Fibroblast of skin of scalp (primary cell): ENCODE measurements at places on chromosomes 11 and 22.

GRCh38 chr11:72004515-72005346 lies 6.0 kb downstream of the IL18BP start:
- DNase-seq = no peak

DNA sequence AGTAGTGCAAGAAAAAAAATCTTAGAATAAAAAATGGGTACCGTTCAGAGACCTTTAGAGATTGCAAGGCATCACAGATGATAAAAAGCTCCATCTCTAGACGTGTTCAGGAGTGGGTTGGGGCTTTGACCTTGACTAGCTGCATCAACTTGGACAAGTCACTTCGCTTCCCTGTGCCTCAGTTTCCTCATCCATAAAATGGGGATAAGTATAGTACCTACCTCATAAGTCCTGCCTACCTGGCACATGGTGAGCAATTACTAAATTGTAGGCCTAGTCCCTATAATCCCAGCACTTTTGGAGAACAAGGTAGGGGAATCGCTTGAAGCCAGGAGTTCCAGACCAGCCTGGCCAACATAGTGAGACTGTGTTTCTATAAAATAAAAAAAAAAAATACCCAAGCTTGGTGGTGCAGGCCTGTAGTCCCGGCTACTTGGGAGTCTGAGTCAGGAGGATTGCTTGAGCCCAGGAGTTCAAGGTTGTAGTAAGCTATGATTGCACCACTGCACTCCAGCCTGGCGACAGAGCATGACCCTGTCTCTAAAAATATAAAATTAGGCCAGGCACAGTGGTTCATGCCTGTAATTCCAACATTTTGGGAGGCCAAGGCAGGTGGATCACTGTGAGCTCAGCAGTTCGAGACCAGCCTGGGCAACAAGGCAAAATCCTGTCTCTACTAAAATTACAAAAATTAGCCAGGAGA lies 6.0 kb upstream of the F2 start:
- DNase-seq = no peak

DNA sequence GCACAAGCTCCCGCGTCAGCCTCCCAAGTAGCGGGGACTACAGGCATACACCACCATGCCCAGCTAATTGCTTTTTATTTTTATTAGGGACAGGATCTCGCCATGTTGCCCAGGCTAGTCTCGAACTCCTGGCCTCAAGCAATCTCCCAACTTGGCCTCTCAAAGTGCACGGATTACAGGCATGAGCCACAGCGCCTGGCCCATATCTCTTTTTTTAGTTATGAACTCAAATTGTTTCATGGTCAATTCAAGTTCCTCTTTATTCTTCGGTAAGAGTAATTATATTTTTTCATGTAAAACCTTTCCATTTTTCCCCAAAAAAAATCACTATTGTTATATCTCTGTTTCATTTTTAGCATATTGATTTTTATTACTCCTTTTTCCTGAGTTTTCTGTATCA lies 25.5 kb downstream of the FCHSD2 start:
- no peak for DNase-seq

GRCh38 chr22:48889209-48889830 lies 938.4 kb downstream of the BRD1 start:
- no peak for DNase-seq

DNA sequence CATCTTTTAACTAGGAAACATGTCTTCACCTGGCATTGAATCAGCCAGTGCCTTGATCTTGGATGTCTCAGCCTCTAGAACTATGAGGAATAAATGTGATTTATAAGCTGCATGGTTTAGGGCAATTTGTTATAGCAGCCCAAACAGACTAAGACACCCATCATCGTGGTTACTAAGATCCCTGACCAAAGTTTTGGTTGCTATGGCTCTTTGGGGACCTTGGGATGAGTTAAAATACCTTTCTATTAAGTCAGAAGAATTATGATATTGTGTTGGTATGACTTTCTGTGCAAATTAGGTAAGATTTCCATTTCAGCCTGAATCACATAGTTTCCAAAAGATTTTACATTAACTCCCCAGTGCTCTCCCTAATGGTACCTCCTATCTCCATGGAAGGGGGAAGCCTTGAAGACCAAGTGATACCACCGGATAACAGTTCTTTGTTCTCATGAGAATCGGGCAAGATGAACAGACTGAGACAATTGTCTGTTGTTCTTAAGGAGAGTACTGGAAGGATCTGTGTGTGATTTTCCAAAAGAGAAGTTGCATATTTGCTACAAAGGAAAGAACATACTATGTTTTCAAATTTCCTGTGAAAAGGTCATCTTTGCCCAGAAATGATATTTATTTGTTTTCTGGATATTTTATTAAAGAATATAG lies 60.4 kb upstream of the UBASH3B start:
- DNase-seq = peak; percentile 25

DNA sequence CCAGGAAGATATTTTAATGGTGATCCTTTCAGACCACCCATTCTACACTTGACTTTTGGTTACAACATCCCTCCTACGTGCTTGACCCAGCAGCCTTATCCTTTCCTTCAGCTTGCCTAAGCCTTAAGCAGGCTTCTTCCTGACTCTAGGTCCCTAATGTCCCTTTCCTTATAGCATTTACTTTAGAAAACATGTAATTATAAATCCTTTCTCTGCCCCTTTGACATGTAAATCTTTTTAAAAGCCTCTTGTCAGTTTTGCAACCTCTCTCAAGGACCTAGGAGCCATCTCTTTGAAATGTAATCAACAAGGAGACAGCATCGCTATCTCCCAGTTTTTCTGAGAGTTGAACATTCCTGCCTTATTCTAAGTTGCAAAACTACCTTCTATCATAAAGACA lies 1255.2 kb downstream of the LRRC4C start:
- DNase-seq = no peak

DNA sequence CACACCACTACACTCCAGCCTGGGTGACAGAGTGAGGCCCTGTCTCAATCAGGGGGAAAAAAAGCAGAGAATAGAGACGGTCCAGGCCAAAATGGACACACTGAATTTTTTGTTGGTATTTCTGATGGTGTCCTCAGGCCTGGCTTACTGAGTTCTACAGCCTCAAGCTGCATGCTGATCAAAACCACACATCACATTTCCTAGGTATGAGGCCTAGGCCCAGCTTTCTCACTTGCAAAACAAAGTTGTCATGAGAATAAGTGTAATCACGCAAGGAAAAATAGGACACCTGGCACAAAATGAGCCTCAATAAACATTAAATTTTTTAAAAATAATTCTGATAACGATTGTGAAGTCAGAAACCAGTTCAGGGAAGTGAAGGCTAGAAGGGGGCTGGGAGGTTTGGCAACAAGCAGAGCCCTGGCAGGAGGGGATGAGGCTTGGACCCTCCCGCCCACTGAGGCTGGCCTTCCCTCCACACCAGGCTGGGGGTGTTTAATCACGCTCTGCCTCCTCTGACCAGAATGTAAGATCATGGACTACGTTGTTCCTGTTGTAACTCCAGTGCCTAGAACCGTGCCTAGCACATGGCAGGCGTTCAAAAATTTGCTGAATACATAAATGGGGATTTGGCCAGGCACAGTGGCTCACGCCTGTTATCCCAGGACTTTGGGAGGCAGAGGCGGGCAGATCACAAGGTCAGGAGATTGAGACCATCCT lies 18.1 kb downstream of the PACSIN2 start:
- no peak for DNase-seq

GRCh38 chr22:35524966-35525686 lies 15.5 kb upstream of the RASD2 start:
- no peak for DNase-seq

- DNase-seq = no peak
Observed at GRCh38 chr11:117171404-117172061, 7.0 kb upstream of the SIDT2 start.

DNA sequence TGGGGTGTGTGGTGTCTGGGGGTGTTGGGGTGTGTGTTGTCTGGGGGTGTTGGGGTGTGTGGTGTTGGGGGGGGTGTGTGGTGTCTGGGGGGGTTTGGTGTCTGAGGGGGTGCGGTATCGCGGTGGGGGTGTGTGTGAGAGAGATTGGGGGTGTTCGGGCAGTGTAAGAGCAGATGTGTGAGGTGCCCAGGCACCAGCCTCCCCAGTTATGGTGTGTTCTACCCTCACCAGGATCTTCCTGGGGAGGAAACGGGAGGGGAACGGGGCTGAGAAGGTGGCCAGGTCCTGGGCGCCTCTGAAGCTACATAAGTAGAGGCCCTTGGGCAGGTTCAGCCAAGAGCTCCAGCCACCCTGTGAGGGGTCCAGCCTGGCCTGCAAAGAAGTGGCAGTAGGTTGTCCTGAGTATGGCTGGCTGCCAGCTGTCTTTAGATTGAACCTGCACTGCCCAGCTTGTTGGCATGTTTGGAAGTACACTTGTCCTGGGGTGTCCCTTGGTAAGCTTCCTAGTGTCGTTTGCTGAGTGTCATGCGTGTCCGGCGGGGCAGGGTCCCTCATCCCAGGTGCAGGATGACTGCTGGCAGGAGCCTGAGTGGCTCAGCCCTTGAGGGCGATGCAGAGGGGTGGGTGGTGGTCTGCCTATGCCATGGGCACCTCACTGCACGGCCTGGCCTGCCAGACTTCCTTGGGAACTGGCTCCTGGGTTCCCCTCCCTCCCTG lies 6.5 kb upstream of the TRMT2A start:
- DNase-seq = no peak

GRCh38 chr11:63832336-63832735 lies 6.6 kb upstream of the MARK2 start:
- no peak for DNase-seq

DNA sequence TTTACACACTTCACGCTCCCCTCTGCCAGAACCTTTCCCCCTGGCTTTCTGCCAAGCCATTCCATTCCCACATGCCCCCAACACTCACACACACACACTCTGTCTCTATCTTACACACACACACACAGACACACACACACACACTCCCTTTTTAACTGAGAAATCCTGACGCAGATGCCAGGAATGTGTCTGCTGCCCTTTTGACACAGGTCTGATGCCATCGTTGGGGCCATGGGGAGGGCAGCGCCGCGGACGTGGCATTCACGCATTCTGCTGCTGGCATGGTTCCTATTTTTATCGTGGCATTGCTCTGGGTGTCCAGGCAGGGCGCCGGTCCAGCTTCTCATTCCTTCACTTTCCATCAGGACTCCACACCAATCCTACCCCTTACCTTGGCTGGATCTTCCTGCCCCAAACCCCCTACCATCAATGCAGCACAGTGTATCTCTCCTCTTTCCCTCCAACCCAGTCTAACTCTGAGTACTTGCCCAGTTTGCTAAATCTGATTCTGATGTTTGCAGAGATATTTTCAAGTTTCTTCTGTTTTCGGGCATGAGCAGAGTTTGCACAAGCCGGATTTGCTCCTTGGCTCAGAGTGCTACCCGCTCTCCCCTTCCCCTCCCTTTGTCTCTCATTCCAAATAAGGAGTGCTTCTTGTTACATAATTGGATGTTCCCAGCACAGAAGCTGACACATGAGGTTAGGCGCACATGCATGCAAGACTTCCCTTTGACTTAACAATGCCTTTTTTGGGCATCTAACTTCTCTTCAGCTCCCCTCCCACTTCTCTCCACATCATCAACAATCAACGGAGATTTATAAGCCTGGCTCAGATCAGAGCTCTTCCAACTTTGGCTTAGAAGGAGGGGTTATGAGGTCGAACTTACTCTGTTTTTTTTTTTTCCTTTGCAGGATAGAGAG lies 18.8 kb downstream of the SNX19 start:
- DNase-seq = peak; percentile 89

GRCh38 chr11:72483412-72484186 lies 49.3 kb upstream of the CLPB start:
- peak; percentile 20 for DNase-seq

- DNase-seq = no peak
Observed at GRCh38 chr11:109865548-109866186, 227.5 kb upstream of the ZC3H12C start.

- DNase-seq = peak; percentile 83
Observed at GRCh38 chr11:33899400-33900037, 7.6 kb upstream of the LMO2 start.

GRCh38 chr11:131810541-131810940 lies 440.1 kb downstream of the NTM start:
- DNase-seq = no peak
